ENCODE measurements at places on chromosomes 3 and 15.

DNA sequence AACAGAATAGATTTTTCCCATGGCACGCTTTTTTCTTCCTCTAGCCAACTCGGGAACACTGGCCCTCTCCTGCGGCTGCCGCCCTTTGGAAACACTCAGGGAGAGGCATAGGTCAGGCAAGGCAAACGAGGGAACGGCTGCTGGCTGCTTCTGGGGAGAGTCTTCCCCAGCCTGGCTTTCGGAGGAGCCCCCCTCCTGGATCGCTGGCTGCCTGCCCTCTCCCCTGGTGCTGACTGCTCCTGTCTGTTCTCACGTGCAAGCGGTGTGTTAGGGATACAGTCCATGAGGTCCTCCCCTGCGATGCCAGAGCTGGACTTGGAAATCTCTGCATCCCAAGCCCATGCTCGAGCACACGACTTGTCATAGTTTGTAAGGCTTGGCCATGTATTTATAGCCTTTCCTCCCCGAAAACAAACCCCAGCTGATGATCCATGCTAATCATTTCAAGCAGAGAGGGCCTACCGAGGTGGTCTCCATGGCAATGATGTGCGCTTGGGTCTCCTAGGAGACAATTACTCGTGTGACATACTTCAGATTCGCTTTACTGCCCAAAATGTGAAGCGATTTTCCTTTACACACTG, 315.6 kb upstream of the ATP10A start:
- DNase-seq, result no peak

DNA sequence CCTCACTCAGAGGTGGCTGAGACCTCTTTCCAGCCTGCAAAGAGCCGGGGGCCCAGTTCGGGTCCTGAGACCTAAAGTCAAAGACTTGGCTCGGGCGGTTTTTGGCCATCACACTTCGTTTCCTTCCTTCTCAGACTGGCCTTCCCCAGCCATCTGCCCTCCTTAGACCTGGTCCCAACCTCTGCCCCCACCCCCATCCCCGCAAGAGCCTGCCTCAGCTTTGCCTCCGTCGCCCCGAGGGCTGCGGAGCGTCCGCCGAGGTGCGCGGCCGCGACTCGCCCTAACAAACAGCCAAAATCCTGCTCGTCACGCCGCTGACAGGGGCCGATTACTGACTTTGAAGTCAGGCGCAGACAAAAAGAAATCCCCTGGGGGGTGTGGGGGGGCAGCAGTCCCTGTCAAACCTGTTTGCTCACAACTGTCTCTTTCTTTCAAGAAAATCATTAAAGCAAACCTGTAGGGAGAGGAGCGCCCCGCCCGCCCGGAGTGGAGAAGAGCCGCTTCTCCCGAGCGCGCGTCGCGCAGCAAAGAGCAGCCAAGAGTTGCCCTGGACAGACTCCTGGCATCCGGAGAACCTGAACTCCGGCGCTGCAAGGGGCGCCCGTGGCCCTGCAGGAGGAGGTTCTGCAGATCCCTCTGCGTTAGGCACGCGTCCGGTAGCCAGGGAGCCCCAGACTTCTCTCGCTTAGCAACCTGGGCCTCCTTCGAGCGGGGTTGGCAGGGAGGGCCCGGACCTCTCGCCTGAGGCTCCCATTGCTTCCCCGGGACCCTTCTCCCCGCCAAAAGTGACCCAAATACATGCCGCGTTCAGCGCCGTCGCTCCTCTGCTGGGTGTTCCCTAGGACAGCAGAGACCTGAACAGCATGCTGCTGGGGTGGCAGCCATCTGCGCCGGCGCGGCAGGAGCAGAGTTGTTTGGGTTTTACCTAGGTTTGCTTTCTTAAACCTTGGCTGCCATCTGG, 4.5 kb downstream of the SOX14 start:
- no peak for DNase-seq

GRCh38 chr3:156760333-156760732, 65.8 kb upstream of the LEKR1 start:
- no peak for DNase-seq

GRCh38 chr3:87837076-87837475, 221.7 kb downstream of the CGGBP1 start:
- no peak for DNase-seq

GRCh38 chr3:29971895-29972294, 634.5 kb upstream of the TGFBR2 start:
- DNase-seq, result no peak

DNA sequence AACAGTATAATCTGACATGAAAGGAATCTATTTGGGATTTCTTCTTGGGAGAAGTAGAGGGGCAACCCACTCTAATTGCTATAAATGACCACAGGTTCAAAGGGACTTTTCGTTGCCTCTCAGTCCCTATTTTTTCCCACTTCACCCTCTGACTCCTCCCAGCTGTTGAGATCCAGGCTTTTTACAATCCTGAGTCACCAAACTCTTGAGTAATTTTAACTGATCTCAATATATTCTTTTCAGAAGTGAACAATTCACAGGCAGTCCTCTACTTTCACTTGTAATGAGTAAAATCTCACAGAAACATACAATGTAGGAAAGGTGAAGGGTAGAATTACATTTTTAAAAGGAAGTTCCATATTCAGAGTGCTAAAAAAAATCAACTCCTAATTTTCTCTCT, 44.6 kb downstream of the EIF4E3 start:
- peak; percentile 73 for DNase-seq

DNA sequence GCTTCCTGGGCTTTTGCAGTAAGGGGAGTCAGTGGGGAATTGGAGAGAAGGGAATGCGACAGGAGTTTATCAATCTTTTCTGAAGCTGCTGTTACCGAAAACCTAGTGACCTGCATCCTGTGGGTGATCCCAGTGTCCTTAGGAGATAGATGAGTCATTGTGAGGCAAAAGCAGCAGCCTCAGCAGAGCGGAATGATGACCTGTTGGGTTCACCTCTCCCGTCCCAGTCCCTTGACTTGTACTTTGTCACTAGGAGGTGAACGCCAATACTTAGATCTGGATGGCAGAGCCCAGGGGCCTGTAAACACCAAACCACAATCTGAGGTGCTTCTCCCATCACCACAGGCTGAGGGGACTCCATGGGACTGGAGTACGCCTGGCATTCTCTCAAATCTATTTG, 17.9 kb downstream of the CDAN1 start:
- peak; percentile 11 for DNase-seq

- DNase-seq, result no peak
These were observed 121.4 kb upstream of the GMNC start for GRCh38 chr3:190983875-190984274.

- DNase-seq, result no peak
These were observed 351.8 kb upstream of the TPRG1 start for GRCh38 chr3:188819939-188820338.

DNA sequence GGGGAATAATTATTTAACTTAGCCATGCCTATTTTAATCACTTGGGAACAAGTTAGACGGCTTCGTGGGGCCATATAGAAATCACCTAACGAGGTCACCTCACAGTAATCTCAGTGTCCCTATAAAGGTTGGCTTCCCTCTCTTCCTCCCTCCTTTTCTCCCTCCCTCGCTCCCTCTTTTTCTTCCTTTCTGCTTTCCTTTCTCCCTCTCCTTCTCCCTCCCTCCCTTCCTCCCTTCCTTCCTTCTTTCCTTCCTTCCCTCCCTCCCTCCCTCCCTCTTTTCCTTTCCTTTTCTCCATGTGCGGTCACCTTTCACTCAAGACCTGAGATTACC, 206.1 kb upstream of the DPH6 start:
- DNase-seq, result no peak

DNA sequence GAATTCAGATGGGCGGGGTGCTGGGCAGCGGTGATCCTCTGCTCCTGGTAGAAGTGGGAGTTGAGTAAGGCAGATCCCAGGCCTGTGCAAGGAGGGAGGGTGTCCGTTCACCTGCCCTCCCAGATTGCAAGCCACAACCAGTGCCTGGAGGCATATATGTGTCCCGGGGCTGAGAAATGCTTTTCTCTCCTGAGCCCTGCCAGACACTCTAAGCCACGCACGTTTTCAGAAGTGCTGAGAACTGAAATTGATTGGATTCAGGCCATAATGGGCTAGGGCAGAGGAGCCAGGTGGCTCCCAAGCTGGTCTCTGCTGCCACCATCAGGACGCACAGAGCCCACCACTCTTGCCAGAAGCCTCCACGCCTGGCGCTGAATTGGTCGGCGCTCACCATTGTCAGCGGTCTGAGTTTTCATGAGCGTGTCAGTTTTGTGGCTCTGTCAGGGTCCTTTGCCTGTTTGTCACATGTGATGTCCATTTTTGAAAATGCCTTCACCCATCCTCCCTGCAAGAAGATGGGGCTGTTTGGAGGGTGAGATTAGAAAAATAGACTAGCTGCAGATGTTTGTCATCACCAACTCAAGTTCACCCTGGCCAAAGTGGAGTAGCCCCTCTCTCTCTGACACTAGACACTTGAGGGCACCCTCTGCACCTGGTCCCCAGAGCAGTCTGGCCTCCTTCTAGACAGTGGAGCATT, 15.4 kb upstream of the BFSP2 start:
- peak; percentile 69 for DNase-seq

- DNase-seq, result no peak
These were observed 100.4 kb downstream of the CD47 start for GRCh38 chr3:107990433-107990832.

All from ELR (cell line).